Activated CD8-positive, alpha-beta memory T cell treated with anti-CD3 and anti-CD28 coated beads for 36 hours (primary cell): ENCODE measurements at places on chromosomes 5 and 9. TPM values are rescaled to one million over a fixed set of nuclear protein-coding genes. Genes with fewer than 3 reads are reported as not detected.

HTR4 gene
- not detected for total RNA-seq

HSPB3 gene
- not detected for total RNA-seq

SLC23A1 gene
- total RNA-seq: 0.65 TPM

BAAT gene
- total RNA-seq: 0.08 TPM

RGS7BP gene
- total RNA-seq: not detected

TMEFF1 gene
- 0.36 TPM for total RNA-seq

C9orf43 gene
- 0.91 TPM for total RNA-seq

BARHL1 gene
- not detected for total RNA-seq

CRB2 gene
- not detected for total RNA-seq

ZNF608 gene
- total RNA-seq: not detected

FBP2 gene
- not detected for total RNA-seq

MARCOL gene
- not detected for total RNA-seq

IL13 gene
- total RNA-seq: 17.8 TPM

PDE6A gene
- total RNA-seq: not detected
